ENCODE measurements at places on chromosomes 1 and 21.

- no peak for DNase-seq
These were observed 6.9 kb upstream of the PROX1 start for GRCh38 chr1:213980906-213981305.

DNA sequence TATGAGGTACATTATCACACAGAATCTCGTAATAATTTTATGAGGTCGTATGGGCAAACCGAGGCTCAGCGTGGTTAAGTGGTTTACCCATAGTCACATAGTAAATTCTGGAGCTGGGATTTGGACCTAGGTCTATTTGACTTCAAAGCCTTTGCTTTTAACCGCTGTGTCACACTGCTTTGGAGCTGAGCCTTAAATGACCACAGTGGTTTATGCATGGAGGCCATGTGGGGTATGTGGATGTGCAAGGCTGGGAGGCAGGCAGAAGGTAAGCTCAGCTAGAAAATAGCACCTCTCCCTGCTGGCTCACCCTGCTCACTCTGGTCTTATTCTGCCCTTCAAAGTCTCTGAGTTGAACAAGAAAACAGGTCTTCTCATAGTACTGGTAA lies 269.5 kb downstream of the TRABD2B start:
- DNase-seq, result no peak

DNA sequence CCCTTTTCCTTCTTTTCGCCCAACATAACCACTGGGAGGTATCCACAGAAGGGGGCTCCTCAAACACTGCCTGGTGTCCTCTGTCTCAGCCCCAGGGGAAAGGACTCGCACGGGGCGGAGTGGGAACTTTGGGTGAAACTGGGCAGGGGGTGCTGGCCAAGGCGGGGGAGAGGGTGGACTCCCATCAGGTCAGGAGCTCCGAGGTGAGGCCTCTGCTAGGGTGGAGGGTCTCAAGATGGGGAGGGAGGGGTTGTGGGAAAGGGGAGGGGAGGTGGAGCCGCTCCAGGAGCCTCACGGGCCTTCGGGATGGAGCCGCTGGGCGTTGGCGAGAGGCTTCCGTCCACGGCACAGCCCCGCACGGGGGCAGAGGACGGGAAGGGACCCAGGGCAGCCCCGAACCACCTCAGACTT lies 43.2 kb upstream of the POFUT2 start:
- DNase-seq, result no peak

- no peak for DNase-seq
These were observed 187.3 kb downstream of the ATP6V1G3 start for GRCh38 chr1:198352975-198353695.

- DNase-seq, result no peak
These were observed 17.1 kb downstream of the FCRL4 start for GRCh38 chr1:157580828-157581210.

GRCh38 chr1:170539154-170539553 lies 7.2 kb downstream of the GORAB start:
- DNase-seq, result no peak

- peak; percentile 63 for DNase-seq
These were observed 19.8 kb upstream of the SARS1 start for GRCh38 chr1:109193653-109194590.

GRCh38 chr21:31908106-31909031 lies 35.5 kb downstream of the HUNK start:
- no peak for DNase-seq

- DNase-seq, result no peak
These were observed 159.1 kb upstream of the KCNK2 start for GRCh38 chr1:214923278-214923915.

DNA sequence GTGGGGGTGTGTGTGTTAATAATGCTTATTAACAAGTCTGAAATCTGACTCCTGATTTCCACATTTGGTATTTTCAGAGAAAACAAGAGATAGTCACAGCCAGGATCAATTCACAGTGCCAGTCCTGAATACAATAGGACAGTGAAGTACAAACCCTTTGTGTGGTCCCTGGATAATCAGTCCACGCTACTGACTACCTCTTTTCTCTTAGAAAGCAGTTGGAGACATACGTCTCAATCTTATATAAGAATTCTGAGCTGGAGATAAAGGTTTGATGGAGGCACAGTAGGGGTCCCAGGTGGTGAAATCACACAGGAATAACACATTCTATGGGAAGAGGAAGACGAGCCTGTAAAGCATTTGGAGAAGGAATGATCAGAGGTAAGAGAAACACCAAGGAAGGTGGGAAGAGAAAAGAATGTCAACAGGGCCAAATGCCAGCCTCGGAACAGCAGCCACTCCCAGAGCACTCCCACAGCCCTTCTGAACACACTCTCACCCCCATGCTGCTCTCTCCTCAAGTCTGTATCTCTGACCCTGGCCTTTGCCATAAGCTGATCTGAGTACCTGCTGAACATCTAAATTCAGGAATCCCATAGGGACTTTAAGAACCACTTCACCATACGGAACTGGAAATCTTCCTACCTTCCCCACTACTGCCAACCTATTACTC lies 48.6 kb downstream of the TRAF5 start:
- no peak for DNase-seq

- no peak for DNase-seq
These were observed 104.6 kb downstream of the TLR5 start for GRCh38 chr1:223038288-223039006.

DNA sequence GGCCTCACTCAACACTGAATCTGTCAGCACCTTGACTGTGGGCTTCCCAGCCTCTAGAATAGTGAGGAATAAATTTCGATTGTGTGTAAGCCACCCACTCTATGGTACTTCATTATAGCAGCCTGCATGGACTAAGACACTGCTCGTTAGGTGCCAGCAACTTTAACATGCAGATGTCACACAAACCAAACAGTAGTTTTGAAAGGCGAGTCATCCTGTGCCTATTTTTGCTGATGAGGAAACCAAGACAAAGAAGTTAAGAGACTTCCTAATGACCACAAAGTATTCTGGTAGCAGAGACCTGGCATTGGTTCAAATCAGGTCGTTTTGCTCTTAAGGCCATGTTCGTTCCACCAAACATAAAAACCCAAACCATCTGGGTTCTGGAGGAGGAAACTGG lies 42.9 kb downstream of the BATF3 start:
- no peak for DNase-seq

DNA sequence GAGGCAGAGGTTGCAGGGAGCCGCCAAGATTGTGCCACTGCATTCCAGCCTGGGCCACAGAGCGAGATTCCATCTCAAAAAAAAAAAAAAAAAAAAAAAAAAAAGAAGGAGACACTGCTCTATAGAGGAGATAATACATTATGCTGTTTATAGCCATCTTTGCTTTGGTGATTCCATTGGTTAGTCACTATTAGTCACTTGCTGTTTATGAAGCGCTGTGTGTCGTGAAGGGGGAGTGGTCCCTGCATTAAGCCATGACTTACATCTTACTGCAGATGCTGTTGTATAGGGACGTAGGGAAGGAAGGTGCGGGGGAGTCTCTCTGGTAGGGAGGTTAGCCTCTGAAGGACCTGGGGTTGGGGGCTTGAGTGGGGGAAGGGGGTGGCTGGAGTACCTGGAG lies 48.3 kb downstream of the HUNK start:
- DNase-seq, result no peak

DNA sequence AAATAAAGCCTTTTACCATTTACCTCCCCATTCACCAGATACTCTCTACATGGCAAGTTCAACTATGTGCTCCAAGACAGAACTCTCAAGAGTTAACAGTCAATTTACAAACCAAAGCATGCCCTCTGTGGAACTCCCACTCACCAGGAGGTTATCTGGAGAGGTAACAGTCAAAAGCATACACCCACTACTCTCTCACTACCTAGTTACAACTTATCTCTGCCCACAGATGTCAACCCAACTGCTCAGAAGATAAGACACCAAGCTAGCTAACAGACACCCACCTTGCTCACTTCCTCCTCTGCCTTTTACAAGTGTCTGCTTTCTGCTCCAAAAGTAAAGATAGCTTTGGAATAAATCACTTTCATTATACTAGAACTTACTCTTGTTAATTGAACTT lies 131.0 kb downstream of the TRIM33 start:
- no peak for DNase-seq

GRCh38 chr1:44499306-44499705 lies 94.3 kb downstream of the RNF220 start:
- no peak for DNase-seq

DNA sequence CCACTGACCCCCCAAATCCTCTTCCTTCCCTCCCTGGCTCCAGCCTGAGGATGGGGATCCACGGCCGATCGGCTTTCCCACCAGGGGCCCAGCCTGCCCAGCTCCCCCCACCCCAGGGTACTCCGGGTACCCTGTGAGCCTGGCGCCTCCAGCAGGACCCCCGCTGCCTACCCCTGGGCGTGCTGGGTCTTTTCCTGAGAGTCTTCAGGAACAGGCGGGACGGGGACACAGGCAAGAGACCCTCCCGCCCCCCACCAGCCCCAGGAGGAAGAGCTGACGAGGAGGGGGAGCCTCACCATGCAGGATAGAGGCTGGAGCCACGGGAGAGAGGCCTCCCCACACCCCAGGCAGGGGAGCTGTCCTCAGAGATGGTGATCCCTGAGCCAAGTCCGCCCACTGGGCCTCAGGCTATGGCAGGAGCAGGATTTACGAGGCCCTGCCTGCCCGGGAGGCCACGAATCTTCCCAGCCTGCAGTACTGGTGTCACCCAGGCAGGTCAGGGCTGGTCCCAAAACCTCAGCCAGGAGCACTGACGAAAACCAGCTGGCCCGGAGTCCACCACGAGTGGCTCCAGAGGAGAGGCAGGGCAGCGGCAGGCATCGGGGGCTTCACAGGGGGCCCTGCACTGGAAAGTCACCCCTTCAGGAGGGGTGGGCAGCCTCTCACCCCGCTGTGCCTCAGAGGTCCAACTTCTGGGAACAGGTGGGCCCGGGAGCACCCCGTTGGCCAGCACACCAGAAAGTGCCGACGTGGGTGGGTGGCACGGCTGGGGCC lies 58.0 kb downstream of the MEGF6 start:
- no peak for DNase-seq

GRCh38 chr1:6502000-6502891 lies 10.8 kb upstream of the PLEKHG5 start:
- DNase-seq, result no peak

GRCh38 chr1:235025422-235025984 lies 103.1 kb downstream of the TOMM20 start:
- DNase-seq, result no peak

- DNase-seq, result no peak
These were observed 120.7 kb upstream of the KRTAP19-8 start for GRCh38 chr21:31158789-31159581.

DNA sequence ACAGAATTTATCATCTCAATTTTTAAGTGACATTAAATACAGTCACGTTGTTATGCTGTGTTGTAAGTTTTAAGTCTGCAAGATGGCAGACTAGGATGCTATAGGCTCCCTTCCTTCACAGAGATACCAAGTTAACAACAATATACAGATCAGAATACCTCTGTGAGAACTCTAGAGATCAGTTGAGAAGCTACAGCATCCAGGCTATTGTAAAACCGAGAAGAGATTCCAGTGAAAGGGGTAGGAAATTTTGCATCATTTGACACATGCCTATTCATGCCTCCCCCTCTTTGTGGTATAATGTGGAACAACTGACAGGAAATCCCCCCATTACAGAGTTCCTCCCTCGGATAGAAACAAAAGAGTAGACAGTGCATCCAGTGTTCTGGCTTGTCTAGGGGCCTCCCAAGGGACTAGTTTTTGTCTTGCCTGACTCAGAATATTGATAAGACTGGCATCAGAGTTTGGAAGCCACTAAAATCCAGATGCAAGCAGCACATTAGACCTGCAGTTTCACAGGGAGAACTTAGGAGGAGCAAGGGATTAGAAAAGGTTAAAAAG lies 80.6 kb downstream of the LBR start:
- DNase-seq, result no peak

GRCh38 chr1:207020709-207021107 lies 11.8 kb downstream of the C1orf116 start:
- DNase-seq, result no peak

DNA sequence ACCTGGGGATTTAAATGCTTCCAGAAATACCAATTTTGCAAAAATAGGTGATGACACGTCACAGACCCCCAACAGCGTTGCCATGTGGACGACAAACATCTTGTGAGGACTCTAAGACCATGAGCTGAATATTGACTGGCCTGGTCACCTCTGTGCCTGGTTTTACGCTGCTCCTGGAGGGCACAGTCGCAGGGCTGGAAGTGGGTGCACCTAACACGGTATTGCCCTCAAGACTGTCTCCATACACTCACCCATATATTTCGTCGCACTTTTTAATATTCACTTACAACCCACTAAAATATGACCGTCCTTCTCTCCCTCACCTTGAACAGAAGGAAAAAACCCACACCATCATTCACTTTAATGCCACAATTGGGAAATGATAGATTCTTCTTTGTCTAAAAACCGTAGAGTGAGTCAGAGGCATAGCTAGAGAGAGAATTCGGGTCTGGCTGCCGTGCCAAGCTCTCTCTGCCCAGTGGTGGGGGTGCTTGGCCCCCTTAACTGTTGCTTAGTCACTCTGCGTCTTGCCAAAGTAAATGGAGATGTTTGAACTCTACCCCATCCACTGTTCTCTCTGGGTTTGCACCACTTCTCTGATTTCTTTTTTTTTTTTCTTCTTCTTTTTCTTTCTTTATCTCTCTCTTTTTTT lies 40.8 kb upstream of the UTS2 start:
- no peak for DNase-seq

- no peak for DNase-seq
These were observed 308.0 kb downstream of the HMCN1 start for GRCh38 chr1:186042230-186042629.

DNA sequence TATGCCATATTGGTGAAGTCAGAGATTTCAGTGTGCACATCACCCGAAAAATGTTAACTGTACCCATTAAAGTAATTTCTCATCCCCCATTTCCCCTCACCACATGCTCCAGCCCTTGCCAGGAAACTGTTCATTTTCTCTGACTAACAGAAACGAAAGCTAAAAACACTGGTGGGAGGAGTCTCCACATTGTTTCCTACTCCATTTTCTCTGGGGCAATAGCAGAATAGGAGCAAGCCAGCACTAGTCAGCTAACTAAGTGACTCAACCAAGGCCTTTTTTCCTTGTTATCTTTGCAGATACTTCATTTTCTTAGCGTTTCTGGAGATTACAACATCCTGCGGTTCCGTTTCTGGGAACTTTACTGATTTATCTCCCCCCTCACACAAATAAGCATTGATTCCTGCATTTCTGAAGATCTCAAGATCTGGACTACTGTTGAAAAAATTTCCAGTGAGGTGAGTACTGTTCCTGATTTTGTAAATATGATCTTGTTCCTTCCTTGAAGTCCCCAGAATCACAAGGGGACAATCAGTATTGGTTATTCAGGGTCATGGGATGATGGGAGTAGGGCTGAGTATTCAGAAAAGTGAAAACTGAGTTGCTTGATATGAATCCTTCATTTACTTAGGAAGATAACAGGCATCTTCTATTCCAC lies at the start of gene IFI16:
Gene IFI16 (plus strand): TSS at position 204 of the 658 bp plus-strand sequence. CDS start 4,774 bp downstream, outside the sequence.
- DNase-seq, result peak; percentile 77

- no peak for DNase-seq
These were observed 23.7 kb upstream of the CSF3R start for GRCh38 chr1:36506276-36506920.

DNA sequence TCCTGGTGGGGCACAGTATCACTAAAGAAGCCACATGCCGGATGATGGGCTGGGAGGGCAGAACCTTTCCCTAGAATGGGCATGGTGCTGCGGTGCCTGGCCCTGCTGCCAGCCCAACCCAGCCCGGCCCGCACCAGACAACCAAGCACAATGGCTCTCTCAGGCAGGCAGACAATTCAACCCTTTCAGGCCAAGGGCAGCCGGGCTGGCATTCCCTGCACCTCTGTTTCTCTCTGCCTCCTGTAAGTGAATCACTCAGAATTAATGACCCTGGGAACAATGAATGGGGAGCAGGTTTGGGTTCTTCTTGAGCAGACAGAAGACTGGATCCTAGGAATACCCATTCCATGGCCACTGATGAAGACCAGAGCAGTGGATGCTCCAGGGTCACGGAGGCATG lies 41.0 kb upstream of the IFFO2 start:
- DNase-seq, result no peak

- no peak for DNase-seq
These were observed 34.0 kb downstream of the MACF1 start for GRCh38 chr1:39238476-39238875.
